MV-4-11 (cell line): ENCODE measurements at places on chromosomes 16 and 17.

GRCh38 chr16:28616636-28617035, 6.8 kb upstream of the SULT1A1 start:
- DNase-seq: peak; percentile 59

GRCh38 chr17:27360507-27360906, 66.6 kb downstream of the WSB1 start:
- DNase-seq: peak; percentile 6

- no peak for DNase-seq
Observed at GRCh38 chr16:181565-182021, 1.3 kb downstream of the HBQ1 start.

- DNase-seq: no peak
Observed at GRCh38 chr17:15290605-15291004, 25.5 kb upstream of the PMP22 start.

DNA sequence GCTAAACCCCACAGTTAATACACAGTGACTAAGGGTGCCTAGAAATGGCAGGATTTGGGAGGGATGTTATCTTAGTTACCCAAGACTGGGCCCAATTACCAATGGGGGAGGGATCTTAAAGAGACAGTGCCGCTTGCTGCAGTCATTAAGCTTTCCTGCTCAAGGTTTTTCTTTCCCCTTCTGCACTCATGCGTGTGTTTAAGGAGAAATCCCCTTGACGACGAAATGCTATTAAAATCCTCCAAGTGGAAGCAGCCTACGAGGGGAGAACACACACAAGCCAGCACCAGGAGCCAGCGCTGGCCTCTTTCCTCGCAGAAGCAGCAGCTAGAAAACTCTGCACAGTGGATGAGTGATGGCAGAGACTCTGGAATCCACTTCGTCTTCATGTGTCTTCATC, 22.0 kb downstream of the SALL1 start:
- DNase-seq: no peak

DNA sequence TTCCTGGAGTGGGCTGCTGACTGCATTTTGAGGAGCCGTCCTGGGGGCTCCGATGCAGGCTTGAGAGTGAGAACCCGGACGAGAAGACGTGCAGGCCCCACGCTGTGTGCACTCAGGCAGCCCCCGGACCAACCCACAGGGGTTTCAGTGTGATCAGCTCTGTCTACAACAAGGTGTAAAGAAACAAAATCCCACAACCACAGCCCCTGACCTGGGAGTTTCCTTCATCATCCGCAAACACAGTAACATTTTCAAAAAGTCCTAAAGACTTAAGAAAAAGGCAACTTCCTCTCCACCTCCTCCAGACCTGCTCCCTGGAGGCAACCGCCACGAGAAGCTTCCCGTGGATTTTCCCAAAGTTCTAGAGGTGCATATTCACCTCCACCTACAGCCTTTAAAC, 15.4 kb upstream of the MEAK7 start:
- no peak for DNase-seq

GRCh38 chr16:21524068-21524751, 75.2 kb upstream of the METTL9 start:
- no peak for DNase-seq

DNA sequence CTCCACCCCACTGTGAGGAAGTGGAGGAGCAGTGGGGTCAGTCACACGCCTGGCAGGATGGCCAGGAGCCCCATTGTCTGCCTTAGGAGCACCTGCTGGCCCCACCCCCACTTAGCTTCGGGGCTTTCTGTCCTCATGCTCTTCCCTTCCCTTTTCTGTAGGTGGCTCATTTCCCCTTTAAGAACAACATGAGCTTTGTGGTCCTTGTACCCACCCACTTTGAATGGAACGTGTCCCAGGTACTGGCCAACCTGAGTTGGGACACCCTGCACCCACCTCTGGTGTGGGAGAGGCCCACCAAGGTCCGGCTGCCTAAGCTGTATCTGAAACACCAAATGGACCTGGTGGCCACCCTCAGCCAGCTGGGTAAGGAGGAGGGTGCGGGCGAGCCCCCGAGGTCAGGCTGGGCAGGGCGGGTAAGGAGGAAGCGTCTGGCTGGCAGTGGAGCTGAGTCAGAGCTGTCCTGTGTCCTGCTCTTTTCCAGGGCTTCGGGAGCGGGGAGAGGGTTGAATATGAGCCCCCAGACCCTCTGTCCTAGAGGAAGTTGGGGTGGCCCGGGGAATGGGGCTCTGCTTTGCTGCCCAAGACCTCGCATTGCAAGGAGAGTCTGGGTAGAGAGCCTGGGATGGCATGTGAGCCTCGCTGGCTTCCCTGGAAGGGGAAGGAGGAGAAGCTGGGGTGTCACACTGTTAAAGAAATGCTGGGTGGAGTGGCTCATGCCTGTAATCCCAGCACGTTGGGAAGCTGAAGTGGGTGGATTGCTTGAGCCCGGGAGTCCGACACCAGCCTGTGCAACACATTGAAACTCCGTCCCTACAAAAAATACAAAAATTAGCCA, 9.2 kb upstream of the SERPINF1 start:
- peak; percentile 40 for DNase-seq
